ENCODE measurements at places on chromosomes 2 and 18.

GRCh38 chr2:186485576-186485870, 537 bp upstream of the ZC3H15 start:
- no peak for DNase-seq

GRCh38 chr2:235951982-235952381, 216.2 kb downstream of the GBX2 start:
- DNase-seq, result no peak

DNA sequence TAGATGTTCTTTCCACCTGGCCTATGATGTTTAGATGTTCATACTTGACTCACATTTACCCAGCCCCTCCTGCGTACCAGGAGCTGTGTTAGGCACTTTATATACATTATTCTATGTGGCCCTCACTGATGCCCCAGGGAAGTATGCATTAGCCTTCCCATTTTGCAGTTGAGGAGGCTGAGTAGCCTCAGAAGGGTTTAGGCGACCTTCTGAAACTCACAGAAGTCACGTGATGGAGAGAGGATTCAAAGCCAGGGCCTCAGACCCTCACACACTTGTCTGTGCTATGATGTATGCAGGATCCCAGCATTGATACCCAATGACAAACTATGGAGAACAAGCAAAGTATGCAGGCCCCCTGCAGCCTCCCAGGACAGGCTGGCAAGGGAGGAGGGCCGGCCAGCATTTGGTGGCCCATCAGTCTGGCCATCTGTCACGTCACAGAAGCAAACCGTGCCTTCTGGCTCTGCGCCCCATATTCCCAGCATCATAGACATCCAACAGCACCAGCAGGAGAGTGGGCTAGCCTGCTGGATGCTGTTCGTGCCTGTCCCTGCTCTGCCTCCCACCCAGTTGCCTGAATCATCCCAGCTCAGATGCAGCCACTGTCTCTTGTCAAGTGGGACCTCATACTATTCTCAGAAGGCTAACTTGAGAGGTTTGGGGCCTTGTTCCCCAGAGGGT, 33.6 kb downstream of the EHD3 start:
- no peak for DNase-seq

- no peak for DNase-seq
These were observed 108.0 kb downstream of the SGPP2 start for GRCh38 chr2:222532315-222532714.

DNA sequence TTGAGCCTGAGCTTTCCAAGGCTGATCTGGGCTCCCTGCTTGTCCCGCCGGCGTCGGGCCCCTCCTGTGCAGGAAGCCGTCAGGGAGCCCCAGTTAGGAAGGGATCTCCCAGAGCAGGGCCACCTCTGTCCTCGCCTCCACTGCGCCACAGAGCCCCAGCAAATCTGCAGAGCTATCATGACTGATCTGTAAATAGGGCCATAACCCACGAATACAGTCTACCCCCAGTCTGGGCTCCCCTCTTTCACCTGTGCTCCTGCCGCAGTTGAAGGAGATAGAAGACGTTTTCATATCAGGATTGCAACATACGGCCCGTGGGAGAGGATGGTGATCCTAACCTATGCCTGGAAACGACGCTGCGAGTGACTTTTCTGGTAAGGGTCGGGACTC, 138.7 kb downstream of the PTGR3 start:
- no peak for DNase-seq

DNA sequence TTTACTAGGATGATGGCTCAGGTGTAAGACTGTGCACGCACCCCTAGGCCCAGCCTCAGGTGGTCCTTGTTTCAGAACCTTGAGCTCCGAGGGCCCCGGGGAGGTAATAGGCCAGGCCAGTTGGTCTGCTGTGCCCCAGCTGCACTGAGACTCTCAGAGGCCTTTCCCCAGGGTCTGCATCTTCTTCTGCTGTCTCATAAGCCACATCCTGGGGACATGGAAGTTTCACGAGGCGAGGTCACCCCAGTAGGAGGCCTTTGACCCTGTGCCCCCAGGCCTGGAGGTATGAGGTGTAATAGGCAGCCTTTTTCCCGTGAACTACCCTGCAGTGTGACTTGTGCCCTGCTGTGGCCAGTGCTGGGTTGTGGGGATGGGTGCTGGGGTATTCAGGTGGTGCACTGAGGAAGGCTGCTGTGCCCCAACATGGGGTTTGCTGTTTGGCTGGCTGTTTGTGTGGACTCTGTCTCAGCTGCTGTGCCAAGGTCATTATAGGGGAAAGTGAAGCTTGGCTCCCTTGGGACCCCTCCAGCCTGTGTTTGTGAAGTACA, 6.9 kb downstream of the OXER1 start:
- DNase-seq, result no peak

DNA sequence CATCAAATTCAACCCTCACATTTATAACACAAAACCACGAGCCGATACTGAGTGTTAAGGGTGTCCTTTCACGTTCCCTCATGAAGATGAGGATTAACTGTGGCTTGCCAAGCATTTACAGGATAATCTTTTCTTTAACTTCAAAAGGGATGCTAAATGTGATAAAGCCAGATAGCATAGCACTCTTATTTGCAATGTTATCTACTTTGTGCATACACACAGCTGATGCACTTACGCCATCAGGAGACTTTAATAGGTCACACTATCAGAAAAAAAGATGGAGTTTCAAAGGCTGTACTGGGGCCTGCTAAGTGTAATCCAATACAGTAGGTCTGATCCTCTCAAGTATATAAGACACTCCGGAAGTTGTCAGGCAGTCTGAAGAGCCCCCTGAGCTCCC, 572.7 kb downstream of the PIK3C3 start:
- DNase-seq, result no peak

DNA sequence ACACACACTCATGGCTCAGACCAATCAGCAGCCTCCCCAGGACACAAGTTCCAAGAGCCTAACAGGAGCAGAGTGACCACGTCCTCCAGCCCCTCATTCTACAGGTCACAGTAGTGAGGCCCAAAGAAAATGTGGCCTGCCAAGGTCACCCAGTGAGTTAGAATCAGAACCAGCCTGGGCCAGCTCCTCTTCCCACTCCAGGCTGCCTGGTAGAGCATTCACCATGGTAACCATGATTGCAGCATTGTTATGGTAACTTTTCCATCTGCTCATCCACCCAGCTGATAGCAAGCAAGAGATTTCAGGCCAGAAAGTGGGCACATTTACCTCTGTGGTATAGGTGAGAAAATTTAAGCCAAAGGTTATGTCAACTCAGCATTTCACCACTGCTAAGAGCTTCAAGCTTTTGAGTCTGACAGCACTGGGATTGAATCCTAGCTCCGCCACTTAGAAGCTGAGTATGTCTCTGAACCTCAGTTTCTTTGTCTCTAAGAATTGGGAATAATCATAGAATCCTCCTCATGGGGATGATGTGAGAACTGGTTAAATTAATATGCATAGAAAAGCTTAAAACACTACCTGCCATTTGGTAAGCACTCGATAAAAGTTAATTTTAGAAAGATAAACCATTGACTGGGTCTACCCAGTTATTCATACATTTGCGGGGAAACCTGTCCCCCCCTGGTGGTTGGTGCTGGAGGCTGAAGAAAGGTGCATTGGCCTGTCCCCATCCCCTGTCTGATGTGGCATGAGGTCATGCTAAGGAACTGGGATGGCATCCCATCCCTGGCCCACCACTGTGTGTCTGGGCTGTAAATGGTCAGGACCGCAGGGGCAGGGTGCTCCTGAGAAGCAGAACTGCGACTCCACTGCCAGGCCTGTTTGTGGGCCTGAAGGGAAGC, 181.5 kb downstream of the KLHL29 start:
- DNase-seq, result peak; percentile 11

DNA sequence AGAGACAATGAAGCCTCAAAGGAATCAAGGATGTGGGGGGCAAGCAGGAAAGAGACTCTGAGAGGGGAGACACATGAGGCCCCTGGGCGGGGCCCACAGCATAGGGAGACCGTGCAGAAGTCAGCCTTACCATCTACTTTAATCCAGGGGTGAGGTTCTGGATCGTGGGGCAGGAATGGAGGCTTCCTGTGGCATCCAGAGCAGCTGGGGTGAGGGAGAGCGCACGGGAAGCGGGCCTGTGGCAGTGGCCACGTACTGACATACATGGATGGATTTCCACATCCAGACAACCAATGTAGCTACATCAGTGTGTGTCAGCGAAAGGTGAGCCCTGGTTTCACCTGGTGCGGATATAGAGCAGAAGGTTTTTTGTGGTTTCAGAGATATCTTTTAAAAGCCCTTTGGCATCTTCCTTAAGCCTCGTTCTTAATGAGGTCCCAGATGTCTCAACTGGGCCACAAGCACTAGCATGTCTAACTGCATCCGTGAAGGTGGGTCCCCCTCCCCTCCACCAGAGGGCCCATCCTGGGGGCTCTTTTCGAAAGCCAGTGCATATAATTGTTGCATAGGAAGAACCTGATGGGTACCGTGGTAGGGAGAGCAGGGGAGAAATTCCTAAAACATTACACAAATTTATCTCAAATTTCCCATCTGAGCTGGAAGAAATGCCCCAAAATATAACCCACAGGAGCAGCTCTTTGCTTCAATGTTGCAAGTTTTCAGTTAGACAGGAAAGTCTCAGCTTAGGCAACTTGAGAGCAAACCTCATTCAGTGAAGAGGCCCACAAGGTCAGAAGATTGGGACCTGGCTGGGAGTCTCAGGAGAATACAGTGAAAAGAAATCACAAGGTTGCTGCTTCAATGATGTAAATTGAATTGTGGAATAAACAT, 90.9 kb downstream of the SP3 start:
- no peak for DNase-seq
